CD4-positive, alpha-beta T cell treated with Interleukin-4 for 4 hours (primary cell): ENCODE measurements at places on chromosomes 16 and 17.

GRCh38 chr16:52526830-52527229 lies 20.1 kb downstream of the TOX3 start:
- DNase-seq = no peak

GRCh38 chr17:11618861-11619566 lies 20.7 kb downstream of the DNAH9 start:
- no peak for DNase-seq

DNA sequence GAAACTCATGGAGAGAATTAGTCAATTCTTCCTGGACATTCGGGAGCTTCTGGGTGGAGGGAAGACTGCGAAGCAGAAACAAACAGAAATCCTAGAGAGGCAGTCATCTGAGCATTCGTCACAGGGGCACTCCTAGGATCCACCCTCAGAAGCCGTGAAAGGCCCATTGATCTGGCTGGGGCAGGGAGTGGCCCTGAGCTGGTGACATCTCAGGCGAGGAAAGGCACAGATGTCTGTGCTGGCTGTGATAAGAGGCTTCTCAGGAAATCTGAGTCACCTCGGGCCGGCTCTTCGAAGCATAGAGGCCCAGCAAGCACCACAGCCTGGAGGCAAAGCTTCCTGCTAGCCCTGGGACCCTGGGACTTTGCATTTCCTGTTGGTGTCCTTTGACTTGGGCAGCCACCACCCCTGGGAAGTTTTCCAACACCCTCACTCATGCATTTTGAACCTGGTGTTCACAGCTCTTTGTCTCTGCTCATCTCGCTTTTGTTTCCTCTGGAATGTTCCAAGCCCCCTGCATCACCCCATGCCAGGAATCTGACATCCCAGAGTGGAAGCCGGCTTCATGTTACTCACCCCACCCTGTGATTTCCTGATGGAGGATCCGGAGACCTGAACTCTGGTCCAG lies 23.3 kb upstream of the CDRT4 start:
- no peak for DNase-seq

GRCh38 chr16:57316390-57317017 lies 32.0 kb upstream of the PLLP start:
- DNase-seq = no peak

GRCh38 chr16:3020604-3021448 lies 658 bp downstream of the TNFRSF12A start:
- DNase-seq = peak; percentile 81

DNA sequence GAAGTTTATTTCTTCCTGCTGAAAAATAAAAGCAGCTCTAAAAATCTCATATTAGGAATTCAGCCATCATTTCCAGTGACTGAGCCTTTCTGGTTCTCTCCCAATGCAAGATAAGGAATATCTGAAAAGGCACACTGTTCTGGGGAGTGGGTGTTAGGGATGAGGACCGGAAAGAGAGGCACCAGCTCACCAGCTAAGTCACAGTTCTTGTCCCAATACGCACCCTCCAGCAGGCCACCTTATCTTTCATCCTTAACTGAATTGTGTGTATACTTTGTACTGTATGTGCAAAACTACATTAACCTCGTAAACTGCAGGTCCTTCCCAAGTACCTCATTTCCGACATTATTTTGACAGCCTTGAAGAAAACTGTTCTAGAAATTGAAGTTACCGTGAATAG lies 11.0 kb downstream of the AMFR start:
- no peak for DNase-seq

DNA sequence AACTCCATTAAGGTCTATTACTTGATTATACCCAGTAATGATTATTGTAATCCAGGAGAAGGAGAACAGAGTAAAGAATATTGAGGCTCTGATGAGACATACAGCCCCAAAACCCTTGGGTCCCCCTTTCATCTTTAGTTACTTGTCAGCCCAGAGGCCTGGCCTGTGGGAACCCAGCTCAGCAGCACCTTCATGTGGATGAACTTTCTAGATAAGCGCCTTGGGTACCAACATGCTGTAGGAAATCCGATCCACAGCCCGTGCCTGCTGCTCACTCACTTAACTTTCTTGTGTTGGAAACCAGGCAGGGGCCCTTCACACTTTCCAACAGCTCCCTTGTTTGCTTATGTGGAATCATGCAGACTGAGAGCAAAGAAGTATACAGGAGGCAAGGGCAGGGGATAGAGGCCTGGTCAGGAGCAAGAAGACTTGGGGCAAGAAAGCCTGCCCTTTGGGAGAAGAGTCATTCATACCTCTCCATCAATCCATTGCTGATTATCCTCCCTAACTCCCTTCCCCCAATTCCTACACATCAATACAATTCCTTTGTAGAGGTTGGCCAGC lies 64.0 kb upstream of the SOX9 start:
- no peak for DNase-seq

DNA sequence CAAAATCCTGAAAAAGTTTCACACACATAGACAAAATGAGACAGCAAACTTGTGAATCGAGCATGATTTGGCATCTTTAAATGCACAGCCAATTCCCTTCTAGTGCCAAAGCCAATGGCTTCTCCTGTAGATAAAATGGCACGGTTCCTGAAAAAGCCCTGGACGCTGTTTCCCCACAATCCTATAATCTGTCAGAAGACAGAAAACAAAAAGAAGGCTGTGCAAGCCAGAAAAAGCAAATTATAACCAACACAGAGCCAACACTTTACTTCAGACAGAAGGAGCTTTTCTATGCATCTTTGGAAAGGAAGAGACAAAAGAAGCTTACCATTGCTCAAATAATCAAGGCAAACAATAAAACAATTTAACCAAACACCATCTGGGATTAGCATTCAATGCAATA lies 23.8 kb downstream of the FAM222B start:
- no peak for DNase-seq

DNA sequence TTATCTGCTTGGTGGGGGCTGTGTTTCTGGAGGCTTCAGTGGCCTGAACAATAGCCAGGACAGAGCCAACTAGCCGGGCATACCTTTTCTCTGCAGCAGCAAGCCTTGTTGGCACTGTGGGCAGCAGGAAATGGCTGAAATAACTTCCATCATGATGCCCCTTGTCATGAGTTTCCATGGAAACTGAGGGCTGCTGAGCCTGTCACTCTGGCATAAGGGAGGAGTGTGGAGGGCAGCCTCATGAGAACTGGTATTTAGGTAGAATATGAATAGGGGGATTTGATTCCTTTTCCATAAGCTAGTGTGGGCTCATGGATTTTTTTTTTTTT lies 39.4 kb downstream of the PLCG2 start:
- DNase-seq = no peak

- no peak for DNase-seq
Measured at GRCh38 chr17:79146562-79146961, 71.9 kb downstream of the ENGASE start.

- no peak for DNase-seq
Measured at GRCh38 chr17:15453246-15453645, 14.2 kb downstream of the CDRT4 start.

DNA sequence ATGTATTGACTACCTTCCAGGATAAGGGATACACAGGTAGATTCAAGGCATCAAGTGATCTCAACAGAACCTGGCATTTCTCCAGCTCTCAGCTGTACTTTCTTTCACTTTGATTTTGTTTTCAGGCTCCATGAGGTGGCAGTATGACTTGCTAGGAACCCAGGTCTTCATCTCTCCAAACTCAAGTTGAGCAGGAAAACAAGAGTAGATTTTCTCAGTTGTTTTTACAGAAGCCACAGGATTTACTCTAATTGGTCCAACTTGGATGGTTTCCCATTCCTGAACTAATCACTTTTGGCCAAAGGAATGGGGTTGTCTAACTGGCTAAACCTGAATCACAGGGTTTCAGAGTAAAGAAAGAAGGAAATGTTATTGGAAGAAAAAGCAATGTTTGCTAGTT lies 146.6 kb downstream of the TRIM37 start:
- DNase-seq = no peak

DNA sequence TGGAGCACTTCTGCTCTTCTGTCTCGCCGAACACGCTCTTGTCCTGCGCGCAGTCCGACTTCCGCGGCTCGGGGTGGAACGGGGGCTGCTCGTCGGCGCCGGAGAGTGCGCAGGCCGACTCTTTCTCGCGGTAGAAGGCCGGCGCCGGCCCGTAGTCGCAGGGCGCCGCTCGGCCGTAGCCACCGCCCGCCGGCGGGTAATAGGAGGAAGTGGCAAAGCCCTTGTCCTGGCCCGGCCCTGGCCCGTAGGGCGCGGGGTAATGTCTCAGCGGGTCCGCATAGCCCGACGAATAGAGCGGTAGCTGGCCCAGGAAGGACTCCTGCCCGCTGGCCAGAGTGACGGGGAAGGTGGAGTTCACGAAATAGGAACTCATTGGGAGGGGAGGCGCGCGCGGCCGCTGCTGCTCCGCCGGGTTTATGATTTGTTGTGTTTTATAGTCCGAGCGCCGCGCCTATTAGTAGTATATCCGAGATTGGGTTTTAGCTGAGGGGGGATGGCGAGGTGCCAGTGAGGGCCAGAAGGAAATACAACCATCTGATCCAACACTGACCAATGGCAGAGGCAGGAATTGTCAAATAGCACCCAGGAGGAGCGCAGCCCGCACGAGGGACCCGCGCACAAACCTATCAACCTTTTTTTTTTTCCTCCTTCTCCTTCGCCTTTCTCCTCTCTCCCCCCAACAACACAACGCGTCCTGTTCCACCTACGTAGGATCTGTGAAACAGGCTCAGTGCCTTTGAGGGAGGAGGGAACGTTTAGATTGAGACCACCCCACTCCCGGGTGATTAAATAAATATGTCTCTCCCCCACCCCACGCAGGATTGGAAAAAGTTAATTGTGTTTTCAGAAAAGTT lies 4.4 kb upstream of the HOXB5 start:
- peak; percentile 34 for DNase-seq

- no peak for DNase-seq
Measured at GRCh38 chr17:8312251-8312650, 2.2 kb downstream of the ARHGEF15 start.

DNA sequence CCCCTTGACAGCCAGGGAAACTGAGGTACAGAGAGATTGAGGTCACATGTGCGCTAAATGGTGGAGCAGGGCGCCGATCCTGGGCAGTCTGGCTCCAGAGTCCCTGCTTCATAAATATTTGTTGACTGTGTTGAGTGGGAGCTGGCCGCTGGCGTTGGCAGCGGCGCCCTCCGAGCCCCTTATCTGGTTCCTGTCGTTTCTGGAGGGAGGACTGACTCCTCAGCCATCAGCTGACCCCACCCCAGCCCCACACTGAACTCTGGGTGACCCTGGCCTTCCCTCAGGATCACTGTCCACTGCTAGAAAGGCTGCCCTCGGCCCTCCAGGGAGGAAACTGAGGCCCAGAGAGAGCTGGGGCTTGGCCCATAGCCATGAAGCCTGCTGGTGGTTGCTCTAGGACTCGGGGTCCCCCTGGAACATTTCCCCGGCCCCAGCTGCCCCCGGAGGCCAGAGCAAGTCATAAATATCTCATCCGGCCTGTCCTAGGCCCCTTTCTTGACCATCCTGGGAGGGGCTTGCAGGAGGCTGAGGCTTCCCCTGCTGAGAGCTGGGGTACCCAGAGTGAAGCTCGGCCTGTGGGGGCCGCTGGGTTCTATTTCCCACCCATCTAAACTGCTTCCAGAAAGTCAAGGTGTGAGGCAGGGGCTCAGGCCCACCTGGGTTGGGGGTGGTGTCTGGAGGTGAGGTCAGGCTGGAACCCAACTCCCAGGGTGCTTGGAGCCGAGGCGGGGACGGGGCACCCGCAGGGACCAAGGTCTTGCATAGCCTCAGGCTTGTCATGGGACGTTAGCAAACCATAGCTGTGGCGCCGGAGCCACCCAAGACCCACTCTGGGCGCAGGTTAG lies 51.7 kb upstream of the GSE1 start:
- DNase-seq = no peak

GRCh38 chr17:68750208-68750562 lies 149.0 kb upstream of the FAM20A start:
- DNase-seq = no peak

GRCh38 chr16:11354733-11355574 lies 9.7 kb downstream of the RMI2 start:
- DNase-seq = peak; percentile 86

DNA sequence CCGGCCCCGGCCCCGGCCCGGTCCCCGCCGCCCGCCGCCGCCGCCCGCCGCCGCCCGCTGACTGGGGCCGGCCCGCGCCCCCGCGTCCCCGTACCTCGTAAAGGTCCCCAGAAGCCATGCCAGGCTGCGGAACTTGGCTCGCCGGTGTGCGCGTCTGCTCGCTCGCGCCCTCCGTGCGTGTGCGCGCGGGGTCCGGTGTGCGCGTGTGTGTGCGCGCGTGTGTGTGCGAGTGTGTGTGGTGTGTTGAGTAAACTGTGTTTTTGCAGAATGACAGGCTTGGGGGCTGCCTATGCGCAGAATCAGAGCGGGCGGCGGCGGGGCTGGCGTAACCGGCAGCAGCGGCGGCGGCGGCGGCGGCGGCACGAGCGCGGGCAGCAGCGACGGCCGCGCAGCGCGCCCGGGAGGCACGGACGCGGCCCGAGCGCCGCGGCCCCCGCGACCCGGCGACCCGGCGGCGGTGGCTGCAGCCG lies 307 bp downstream of the CDYL2 start:
- DNase-seq = peak; percentile 80

- DNase-seq = no peak
Measured at GRCh38 chr17:63589646-63590045, 11.0 kb upstream of the TACO1 start.

DNA sequence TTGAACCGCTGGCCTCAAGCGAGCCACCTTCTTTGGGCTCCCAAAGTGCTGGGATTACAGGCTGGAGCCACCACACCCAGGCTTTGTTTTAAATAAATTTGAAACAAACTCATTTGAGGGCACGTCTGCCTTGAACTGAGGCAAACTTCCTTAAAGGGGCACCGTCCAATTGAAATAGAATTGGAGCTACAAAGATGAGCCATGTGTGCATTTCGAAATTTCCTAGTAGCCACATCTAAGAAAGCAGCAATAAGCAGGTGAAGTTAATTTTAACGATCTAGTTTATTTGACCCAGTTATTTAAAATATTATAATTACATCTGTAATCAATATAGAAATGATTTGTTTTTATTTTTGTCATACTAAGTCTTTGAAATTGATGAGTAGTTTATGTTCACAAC lies 755 bp upstream of the C16orf89 start:
- no peak for DNase-seq

DNA sequence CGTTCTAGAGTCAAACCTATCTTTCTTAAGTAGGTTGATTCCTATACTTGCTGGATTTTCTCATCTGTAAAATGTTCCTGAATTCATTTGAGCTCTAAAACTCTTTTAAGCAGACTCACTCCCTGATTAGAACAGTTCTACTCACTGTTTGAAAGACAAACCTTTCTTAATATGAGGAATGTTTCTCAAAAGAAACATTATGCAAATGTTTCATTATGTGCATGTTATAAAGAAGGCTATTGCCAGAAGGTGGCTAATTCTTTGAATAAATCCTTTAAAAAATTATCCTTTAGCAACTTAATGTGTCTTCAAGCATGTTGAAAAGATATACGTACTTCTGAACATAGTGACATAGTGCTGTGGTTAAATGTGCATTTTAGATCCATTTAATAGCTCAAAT lies 124.1 kb downstream of the CDH11 start:
- DNase-seq = no peak

- no peak for DNase-seq
Measured at GRCh38 chr17:34654881-34655276, 75.5 kb downstream of the TMEM132E start.
